ENCODE measurements at places on chromosomes 3 and 15. TPM values are rescaled to one million over a fixed set of nuclear protein-coding genes. Genes with fewer than 3 reads are reported as not detected.

DNA sequence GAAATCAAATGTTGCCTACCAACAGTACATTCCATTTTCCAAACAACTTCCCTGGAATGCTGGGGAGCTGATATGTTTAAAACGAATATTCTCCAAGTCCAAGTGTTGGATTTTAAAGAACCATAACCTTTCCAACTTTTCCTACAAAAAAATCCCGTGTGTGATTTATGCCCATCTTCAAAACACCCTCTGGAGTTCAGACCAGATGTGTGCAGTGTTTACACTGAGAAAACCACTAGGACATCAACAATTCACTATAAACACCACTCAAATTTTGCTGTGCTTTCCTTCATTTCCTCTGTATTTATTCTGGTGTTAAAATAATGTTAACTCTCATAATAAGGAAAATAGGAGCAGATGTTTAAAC, 2.4 kb downstream of the VGLL4 start:
- no peak for DNase-seq
- H3K27ac ChIP-seq: peak overlapping the region; percentile 99
- H3K27me3 ChIP-seq: no peaks in the 10 kb centered on the region
- H3K4me3 ChIP-seq: peak overlapping the region; percentile 99
- peaks cover 53% of the 10 kb centered on the region for H3K4me1 ChIP-seq

DNA sequence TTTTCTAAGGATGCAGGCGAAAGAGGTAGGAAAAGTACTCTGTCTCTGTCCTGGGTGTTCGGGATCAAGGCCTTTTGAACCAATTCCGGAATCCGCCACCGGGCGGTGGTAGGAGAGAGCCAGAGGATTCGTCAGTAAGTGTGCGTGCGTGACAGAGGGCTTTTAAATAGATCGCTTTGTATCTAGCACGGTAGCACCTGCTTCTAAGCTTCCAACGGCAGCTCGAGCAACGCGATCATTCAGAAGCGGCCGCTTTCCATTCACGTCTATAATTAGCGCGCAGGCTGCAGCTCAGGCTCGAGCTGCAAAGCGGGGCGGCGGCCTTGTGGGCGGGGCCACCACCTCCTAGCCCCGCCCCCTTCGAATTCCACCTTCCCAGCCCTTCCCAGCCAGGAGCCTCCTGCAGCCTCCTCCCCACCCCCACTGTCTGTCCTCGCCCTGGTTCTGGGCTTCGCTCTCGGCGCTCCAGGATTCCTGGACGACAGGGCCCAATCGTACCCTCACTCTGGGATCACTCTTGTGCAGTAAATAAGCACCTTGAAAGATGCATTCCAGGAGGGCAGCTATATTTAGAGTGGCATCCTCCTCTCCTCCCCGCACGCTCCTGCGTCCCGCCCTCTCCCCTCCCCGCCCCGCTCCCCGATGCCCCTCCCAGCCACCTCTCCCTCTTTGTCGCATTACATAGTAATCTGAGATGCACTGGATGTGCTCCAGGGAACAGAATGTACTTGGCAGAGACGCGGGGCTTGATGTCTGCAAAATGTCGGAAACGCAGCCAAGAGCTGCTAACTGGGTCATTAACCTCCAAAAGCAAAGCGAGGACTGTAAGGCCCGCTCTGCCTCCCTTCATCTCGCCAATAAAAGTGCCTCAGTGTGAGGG, 224.1 kb upstream of the TPRG1 start:
- DNase-seq: peak; percentile 67
- H3K27ac ChIP-seq: peak overlapping the region; percentile 85
- peaks cover 65% of the 10 kb centered on the region for H3K27me3 ChIP-seq
- peaks cover 5% of the 10 kb centered on the region for H3K4me1 ChIP-seq
- peak overlapping the region; percentile 75 for H3K4me3 ChIP-seq

- no peaks in the 10 kb centered on the region for H3K4me1 ChIP-seq
- no peaks in the 10 kb centered on the region for H3K36me3 ChIP-seq
- DNase-seq: no peak
- H3K4me3 ChIP-seq: no peak overlapping the region
- peaks cover 4% of the 10 kb centered on the region for H3K27me3 ChIP-seq
These were observed 149.7 kb upstream of the SYNPR start for GRCh38 chr3:63128380-63128779.

- DNase-seq: no peak
- H3K27ac ChIP-seq: no peak overlapping the region
- H3K4me1 ChIP-seq: no peaks in the 10 kb centered on the region
- H3K4me3 ChIP-seq: no peak overlapping the region
- no peaks in the 10 kb centered on the region for H3K36me3 ChIP-seq
- H3K27me3 ChIP-seq: peaks cover 28% of the 10 kb centered on the region
These were observed 77.5 kb downstream of the RPN1 start for GRCh38 chr3:128573160-128573559.

- peaks cover 5% of the 10 kb centered on the region for H3K27me3 ChIP-seq
- no peak for DNase-seq
- no peak overlapping the region for H3K4me3 ChIP-seq
- H3K36me3 ChIP-seq: no peaks in the 10 kb centered on the region
These were observed 75.7 kb upstream of the BNIP2 start for GRCh38 chr15:59764775-59765174.

DNA sequence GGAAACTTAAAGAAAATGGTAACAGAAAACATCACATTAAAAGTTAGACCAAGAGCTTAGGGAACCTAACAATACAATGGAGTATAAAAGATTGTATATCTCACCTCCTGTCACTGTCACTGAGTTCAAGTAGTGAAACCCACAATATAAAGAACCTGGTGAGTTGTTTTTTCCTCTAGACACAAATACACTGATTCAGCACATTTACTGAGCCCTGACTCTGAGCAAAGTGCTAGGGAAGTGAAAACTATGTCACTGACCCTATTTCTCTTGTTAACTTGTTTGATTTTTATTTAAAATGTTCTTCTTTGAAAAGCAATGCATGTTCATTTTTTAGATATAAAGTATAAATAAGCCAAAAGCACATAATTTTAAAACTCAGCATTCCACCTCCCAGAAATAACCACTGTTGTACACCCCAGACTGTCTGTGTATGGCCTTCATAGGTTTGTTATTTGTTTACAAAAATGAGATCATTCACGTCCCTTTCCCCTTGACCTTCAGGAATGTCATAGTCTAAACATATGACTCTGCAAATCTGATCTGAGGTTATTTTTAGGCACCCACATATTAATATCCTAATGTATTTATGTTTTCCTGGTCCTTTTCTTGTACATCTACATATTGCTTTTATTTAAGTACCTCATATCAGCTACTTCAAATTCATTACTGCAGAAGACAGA, 69.2 kb upstream of the CSTA start:
- no peak for DNase-seq
- H3K27ac ChIP-seq: no peak overlapping the region
- peaks cover 10% of the 10 kb centered on the region for H3K27me3 ChIP-seq
- peaks cover 1% of the 10 kb centered on the region for H3K4me1 ChIP-seq
- no peaks in the 10 kb centered on the region for H3K36me3 ChIP-seq

- H3K4me3 ChIP-seq: no peak overlapping the region
- peaks cover 12% of the 10 kb centered on the region for H3K36me3 ChIP-seq
- peaks cover 20% of the 10 kb centered on the region for H3K4me1 ChIP-seq
These were observed 291.2 kb upstream of the KCNMB2 start for GRCh38 chr3:178244733-178245709.

GRCh38 chr3:118406562-118406961, 628.1 kb downstream of the IGSF11 start:
- no peaks in the 10 kb centered on the region for H3K4me1 ChIP-seq
- peak overlapping the region; percentile 33 for H3K27ac ChIP-seq

- H3K36me3 ChIP-seq: peaks cover 6% of the 10 kb centered on the region
- no peaks in the 10 kb centered on the region for H3K27me3 ChIP-seq
- H3K4me3 ChIP-seq: no peak overlapping the region
- H3K4me1 ChIP-seq: peaks cover 1% of the 10 kb centered on the region
- no peak for DNase-seq
These were observed 266.4 kb upstream of the TBC1D5 start for GRCh38 chr3:18008706-18009368.

DNA sequence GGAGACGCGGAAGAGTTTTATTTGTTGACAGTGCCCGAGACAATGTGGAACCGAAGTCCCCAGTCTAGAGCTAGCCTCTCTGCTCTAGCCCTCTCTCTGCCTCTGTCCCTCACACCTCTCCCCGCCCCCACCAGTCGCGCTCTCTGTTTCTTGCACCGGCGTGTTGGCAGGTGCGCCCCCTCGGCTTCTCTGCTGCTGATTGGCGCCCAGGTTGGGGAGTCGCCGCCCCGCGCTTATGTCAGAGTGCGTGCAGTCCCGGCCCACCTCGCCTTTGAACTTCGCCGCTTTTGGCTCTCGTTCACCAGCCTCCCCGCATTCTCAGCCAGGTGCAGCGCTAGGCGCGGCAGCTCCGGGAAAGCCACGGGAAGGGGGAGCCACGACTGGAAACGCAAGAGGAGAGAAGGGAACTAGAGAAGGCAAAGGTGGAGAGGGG, at the start of gene SOX14:
Gene SOX14 (plus strand): TSS at position 315 of the 433 bp plus-strand sequence. CDS start 470 bp downstream, outside the sequence.
- H3K27ac ChIP-seq: peak within 1 kb of the TSS; percentile 92
- H3K4me1 ChIP-seq: peaks cover 19% of the 10 kb centered on the region
- H3K36me3 ChIP-seq: no peaks in the 10 kb centered on the region
- H3K4me3 ChIP-seq: peak within 1 kb of the TSS; percentile 63
- DNase-seq: no peak

- H3K27ac ChIP-seq: no peak overlapping the region
- H3K36me3 ChIP-seq: no peaks in the 10 kb centered on the region
- peaks cover 4% of the 10 kb centered on the region for H3K4me1 ChIP-seq
- H3K4me3 ChIP-seq: no peak overlapping the region
- peaks cover 3% of the 10 kb centered on the region for H3K27me3 ChIP-seq
These were observed 9.9 kb upstream of the CEMIP start for GRCh38 chr15:80769153-80769828.

GRCh38 chr15:74781431-74782258, at the start of gene CSK:
Gene CSK, plus strand, starts transcription at chr15:74782080. Its CDS starts 16,218 bp downstream, at chr15:74798298.
- peak; percentile 69 for DNase-seq
- H3K27ac ChIP-seq: peak within 1 kb of the TSS; percentile 83
- no peaks in the 10 kb centered on the region for H3K36me3 ChIP-seq
- peak within 1 kb of the TSS; percentile 87 for H3K4me3 ChIP-seq
- H3K27me3 ChIP-seq: peaks cover 10% of the 10 kb centered on the region

- no peak overlapping the region for H3K27ac ChIP-seq
- no peak overlapping the region for H3K4me3 ChIP-seq
- peaks cover 15% of the 10 kb centered on the region for H3K4me1 ChIP-seq
- H3K27me3 ChIP-seq: peaks cover 5% of the 10 kb centered on the region
- no peaks in the 10 kb centered on the region for H3K36me3 ChIP-seq
These were observed 129.7 kb upstream of the THBS1 start for GRCh38 chr15:39451121-39451688.

- no peak for DNase-seq
- no peak overlapping the region for H3K4me3 ChIP-seq
- peaks cover 8% of the 10 kb centered on the region for H3K4me1 ChIP-seq
- H3K27ac ChIP-seq: no peak overlapping the region
These were observed 131.9 kb upstream of the PROK2 start for GRCh38 chr3:71916747-71917369.

DNA sequence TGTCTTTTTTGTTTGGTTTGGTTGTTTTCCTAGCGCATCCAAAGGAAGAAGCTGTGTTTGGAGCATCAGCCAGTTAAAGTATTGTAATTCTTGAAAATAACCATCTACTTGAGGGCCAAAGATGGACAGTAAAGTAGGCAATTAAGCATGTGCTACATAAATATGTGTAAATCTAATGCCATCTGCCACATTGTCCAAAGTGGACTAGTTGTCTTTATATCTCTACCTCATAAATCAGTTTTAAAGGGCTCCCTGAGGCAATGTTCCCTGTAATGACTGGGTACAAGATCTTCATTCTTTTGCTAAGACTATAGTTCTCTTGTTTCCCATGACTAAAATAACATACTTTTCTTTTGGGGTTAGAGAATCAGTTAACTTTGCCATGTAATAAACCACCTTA, 460.0 kb upstream of the RARB start:
- peaks cover 10% of the 10 kb centered on the region for H3K4me1 ChIP-seq
- H3K36me3 ChIP-seq: no peaks in the 10 kb centered on the region
- H3K27me3 ChIP-seq: no peaks in the 10 kb centered on the region
- H3K4me3 ChIP-seq: no peak overlapping the region

GRCh38 chr3:18307529-18307928, 117.6 kb downstream of the SATB1 start:
- H3K4me1 ChIP-seq: no peaks in the 10 kb centered on the region
- H3K36me3 ChIP-seq: no peaks in the 10 kb centered on the region
- H3K27ac ChIP-seq: no peak overlapping the region
- H3K27me3 ChIP-seq: no peaks in the 10 kb centered on the region
- no peak overlapping the region for H3K4me3 ChIP-seq

DNA sequence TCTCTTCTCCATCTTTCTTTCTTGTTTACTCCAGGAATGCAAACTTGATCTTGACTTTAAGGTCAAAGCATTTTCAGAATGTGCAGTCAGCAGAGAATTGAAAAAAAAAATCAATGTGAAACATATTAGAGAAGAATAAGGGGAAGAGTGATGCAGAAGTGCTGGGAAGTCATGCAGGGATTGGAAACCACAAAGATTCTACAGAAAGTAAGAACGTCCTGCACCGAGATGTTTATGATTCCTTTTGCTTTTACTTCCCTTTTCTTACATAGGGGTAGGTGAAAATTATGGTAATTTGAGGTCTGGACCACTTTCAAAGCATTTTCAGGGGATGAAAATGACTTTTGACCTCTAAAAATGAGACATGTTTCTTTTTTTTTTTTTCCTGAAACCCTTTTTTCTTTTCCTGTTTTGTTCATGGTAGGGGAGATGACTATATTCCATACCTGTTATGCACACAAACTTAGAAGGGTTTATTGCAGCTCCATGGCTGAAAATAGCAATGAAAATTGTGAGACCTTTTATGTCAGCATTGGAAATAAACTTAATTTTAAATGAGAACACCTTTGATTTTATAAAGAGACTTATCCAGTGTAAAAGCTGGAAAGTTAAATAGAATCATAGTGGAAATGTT, 623.5 kb upstream of the TBL1XR1 start:
- H3K36me3 ChIP-seq: no peaks in the 10 kb centered on the region
- peaks cover 24% of the 10 kb centered on the region for H3K4me1 ChIP-seq
- no peak for DNase-seq

- no peaks in the 10 kb centered on the region for H3K4me1 ChIP-seq
- H3K4me3 ChIP-seq: no peak overlapping the region
- H3K27ac ChIP-seq: no peak overlapping the region
- peaks cover 58% of the 10 kb centered on the region for H3K27me3 ChIP-seq
- no peaks in the 10 kb centered on the region for H3K36me3 ChIP-seq
- no peak for DNase-seq
These were observed 40.2 kb upstream of the SLC6A11 start for GRCh38 chr3:10775828-10776227.

GRCh38 chr15:96578393-96578792, 247.9 kb downstream of the NR2F2 start:
- no peak for DNase-seq
- peaks cover 2% of the 10 kb centered on the region for H3K36me3 ChIP-seq
- H3K27me3 ChIP-seq: peaks cover 44% of the 10 kb centered on the region
- H3K27ac ChIP-seq: no peak overlapping the region
- H3K4me3 ChIP-seq: no peak overlapping the region

- H3K27me3 ChIP-seq: no peaks in the 10 kb centered on the region
- H3K4me3 ChIP-seq: no peak overlapping the region
- no peak overlapping the region for H3K27ac ChIP-seq
- peaks cover 3% of the 10 kb centered on the region for H3K36me3 ChIP-seq
These were observed 2.4 kb upstream of the XRN1 start for GRCh38 chr3:142450189-142450588.

TM6SF1 gene
- 0.27 TPM for total RNA-seq

FBLN2 gene
- 14.1 TPM for total RNA-seq

CCK gene
- total RNA-seq: 1.1 TPM

ZNF860 gene
- 2.2 TPM for total RNA-seq

CLPX gene
- 52.1 TPM for total RNA-seq

EEFSEC gene
- total RNA-seq: 10.6 TPM

GUCA1C gene
- not detected for total RNA-seq

IQCH gene
- total RNA-seq: 5.2 TPM
